ENCODE measurements at places on chromosomes 2 and 18.

- no peak for DNase-seq
- H3K36me3 ChIP-seq, result no peaks in the 10 kb centered on the region
- no peak overlapping the region for H3K27ac ChIP-seq
These were observed 7.7 kb upstream of the KLF11 start for GRCh38 chr2:10035633-10036032.

GRCh38 chr18:43934322-43934721 lies 657.0 kb upstream of the SYT4 start:
- H3K4me1 ChIP-seq, result no peaks in the 10 kb centered on the region
- H3K4me3 ChIP-seq, result no peak overlapping the region
- H3K36me3 ChIP-seq, result no peaks in the 10 kb centered on the region
- no peaks in the 10 kb centered on the region for H3K27me3 ChIP-seq
- no peak overlapping the region for H3K27ac ChIP-seq
- no peak for DNase-seq

DNA sequence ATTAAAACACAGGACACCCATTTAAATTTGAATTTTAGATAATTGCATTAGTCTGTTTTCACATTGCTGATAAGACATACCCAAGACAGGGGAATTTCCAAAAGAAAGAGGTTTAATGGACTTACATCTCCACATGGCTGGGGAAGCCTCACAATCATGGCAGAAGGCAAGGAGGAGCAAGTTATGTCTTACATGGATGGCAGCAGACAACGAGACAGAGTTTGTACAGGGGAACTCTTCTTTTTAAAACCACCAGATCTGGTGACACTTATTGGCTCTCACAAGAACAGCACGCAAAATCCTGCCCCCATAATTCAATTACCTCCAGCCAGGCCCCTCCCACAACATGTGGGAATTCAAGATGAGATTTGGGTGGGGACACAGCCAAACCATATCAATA lies 79.8 kb upstream of the SMAD2 start:
- H3K36me3 ChIP-seq, result no peaks in the 10 kb centered on the region
- peaks cover 36% of the 10 kb centered on the region for H3K27me3 ChIP-seq
- H3K4me3 ChIP-seq, result no peak overlapping the region
- DNase-seq, result no peak
- peaks cover 2% of the 10 kb centered on the region for H3K4me1 ChIP-seq
- H3K27ac ChIP-seq, result no peak overlapping the region

- H3K36me3 ChIP-seq, result no peaks in the 10 kb centered on the region
- H3K27me3 ChIP-seq, result no peaks in the 10 kb centered on the region
- H3K4me3 ChIP-seq, result no peak overlapping the region
- no peaks in the 10 kb centered on the region for H3K4me1 ChIP-seq
- H3K27ac ChIP-seq, result no peak overlapping the region
These were observed 1041.2 kb upstream of the CDH2 start for GRCh38 chr18:29218091-29218490.

GRCh38 chr2:112161431-112162145 lies 23.4 kb downstream of the FBLN7 start:
- peaks cover 17% of the 10 kb centered on the region for H3K4me1 ChIP-seq
- peaks cover 2% of the 10 kb centered on the region for H3K36me3 ChIP-seq
- no peaks in the 10 kb centered on the region for H3K27me3 ChIP-seq
- no peak overlapping the region for H3K27ac ChIP-seq
- DNase-seq, result no peak

DNA sequence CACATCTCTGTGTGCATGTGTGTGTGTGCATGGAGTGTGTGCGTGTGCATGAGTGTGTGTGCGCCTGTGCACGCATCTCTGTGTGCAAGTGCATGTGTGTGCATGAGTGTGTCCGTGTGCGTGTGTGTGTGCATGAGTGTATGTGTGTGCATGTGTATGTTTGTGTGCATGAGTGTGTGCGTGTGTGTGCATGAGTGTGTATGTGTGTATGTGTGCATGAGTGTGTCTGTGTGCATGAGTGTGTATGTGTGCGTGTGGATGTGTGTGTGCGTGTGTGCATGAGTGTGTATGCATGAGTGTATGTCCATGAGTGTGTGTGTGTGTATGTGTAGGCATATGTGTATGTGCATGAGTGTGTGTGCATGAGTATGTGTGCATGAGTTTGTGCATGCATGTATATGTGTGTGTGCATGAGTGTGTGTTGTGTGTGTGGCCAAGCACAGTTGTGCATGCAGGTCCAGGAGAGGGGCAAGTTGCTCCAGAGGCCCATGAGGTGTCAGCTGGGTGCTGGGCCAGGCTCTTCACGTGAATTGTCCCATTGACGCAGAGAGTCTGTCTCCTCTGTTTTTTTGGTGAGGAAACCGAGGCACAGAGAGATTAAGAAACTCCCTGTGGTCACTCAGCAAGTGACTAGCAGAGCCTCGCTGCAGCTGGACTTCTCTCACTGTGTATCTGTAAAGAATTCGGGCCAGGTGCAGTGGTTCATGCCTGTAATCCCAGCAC lies 75.5 kb downstream of the ASB1 start:
- H3K36me3 ChIP-seq, result no peaks in the 10 kb centered on the region
- H3K27me3 ChIP-seq, result no peaks in the 10 kb centered on the region
- no peak overlapping the region for H3K4me3 ChIP-seq
- no peak for DNase-seq

GRCh38 chr2:136932700-136933099 lies 167.4 kb downstream of the THSD7B start:
- no peak for DNase-seq
- no peak overlapping the region for H3K4me3 ChIP-seq

- H3K4me3 ChIP-seq, result no peak overlapping the region
- H3K27ac ChIP-seq, result no peak overlapping the region
- no peaks in the 10 kb centered on the region for H3K27me3 ChIP-seq
These were observed 41.3 kb downstream of the ACTR2 start for GRCh38 chr2:65268957-65269356.

DNA sequence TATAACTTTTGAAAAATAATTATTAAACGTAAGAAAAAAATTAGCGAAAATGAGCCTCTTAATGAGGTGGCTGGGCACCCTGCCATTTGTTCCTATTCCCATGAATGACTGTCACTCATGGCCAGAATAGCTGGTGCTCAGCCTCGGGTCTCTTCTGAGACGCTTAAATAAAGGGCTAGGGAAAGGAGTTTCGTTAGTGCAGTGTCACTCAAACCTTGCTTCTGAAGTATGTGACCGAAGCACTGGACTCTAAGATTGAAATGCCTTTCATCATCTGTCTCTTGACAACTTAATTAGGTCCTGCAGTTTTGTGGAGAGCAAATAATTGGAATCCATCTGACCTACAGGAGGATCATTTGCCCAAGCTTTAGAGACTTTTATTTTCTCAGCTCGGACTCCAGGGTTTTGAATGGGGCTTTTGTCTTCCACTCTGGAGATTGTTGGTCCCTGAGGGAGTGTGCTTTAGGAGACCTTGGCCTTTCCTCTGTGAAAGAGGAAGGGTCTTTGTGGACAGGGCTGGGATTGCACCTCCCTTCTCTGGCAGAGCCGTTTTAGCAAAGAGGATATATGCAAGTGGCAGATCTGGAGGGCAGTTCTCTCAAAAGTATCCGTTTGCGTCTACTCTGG lies 42.3 kb upstream of the FHOD3 start:
- H3K36me3 ChIP-seq, result no peaks in the 10 kb centered on the region
- H3K27ac ChIP-seq, result no peak overlapping the region
- DNase-seq, result no peak
- H3K4me1 ChIP-seq, result no peaks in the 10 kb centered on the region
- H3K4me3 ChIP-seq, result no peak overlapping the region

DNA sequence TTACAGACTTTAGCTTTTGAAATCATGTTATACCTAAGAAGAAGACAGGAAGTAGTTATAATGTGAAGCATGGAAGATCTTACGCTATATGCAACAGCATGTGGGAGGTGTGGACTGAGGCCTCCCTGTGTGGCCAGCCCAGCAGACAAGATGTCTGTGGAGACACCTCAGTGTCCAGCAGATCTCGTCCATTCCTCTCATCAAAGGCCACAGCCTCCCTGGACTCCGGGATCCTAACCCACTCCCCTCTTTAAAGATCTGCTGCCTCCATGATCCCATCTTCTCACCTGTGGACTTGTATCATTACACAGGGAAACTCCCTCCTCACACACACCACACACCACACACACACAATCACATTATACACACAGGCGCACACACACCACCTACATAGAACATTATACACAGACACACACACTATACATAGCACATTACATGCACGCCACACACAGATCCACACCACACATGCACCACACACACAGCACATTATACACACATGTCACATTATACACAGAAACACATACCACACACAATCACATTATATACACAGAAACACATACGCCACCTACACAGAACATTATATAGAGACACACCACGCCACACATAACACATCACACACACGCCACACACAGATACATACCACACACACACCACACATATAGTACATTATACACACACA lies 89.5 kb downstream of the PXDN start:
- H3K4me1 ChIP-seq, result no peaks in the 10 kb centered on the region
- H3K27ac ChIP-seq, result no peak overlapping the region
- no peak overlapping the region for H3K4me3 ChIP-seq

Data from activated CD4-positive, alpha-beta T cell treated with anti-CD3 and anti-CD28 coated beads for 36 hours (primary cell).